ENCODE measurements at places on chromosomes 4 and X.
A peak's percentile ranks its signal among the peaks of the same experiment; 100 is the strongest.

DNA sequence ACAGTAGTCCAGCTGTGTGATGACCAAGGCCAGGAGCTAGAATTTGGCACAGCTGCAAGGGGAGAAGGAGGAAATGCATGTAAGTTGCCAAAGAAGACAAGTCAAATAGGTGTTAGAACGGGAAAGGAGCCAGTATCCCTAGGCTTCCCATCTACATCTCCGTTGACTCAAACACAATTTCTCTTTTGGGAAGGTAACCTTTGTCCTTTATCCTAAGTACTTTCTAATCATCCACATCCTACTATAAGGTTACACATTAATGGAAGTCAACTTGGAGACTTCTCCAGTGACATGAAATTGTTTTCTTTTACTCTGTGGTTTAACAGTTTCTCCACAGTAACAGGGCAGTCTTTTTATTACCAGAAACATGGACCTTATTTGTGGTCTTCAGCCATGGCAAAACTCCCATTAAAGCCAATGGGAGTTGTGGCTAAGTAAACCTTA, 620.0 kb downstream of the ANKRD50 start:
- no peak for DNase-seq

- no peak for DNase-seq
Measured at GRCh38 chr4:185017964-185018772, at the start of gene HELT. Gene HELT (plus strand): TSS chr4:185018490. CDS start chr4:185018929, 439 bp downstream.

DNA sequence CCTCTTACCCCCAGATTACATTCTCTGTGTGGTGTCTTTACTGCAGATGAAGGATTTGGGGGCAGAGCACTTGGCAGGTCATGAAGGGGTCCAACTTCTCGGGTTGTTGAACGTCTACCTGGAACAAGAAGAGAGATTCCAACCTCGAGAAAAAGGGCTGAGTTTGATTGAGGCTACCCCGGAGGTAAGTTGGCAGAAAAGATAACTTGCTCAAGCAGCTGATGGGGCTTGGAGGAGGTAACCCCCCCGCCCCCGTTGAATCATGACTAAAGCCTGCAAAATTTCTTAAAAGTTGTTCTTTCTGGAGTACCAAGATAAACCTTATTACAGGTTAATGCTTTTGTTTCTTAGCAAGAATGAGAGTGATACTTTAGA, 1.5 kb downstream of the CCNG2 start:
- DNase-seq = no peak

- peak; percentile 58 for DNase-seq
Measured at GRCh38 chr4:159455675-159456237, 352.9 kb downstream of the RAPGEF2 start.

DNA sequence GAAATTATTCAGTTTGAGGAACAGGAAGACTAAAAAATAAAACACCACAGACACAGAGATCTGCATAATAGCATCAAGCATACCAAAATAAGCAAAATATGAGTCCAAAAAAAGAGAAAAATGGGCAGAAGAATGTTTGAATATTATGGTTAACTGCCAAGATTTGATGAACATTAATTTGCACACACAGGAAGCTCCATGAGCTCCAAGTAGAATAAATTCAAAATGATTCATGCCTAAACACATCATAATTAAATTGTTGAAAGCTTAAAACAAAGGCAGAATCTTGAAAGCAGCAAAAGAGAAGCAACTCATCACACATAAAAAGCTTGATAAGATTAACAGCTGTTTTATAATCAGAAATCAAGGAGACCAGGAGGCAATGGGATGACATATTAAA, 156.6 kb upstream of the ARSJ start:
- no peak for DNase-seq
